ENCODE measurements at places on chromosomes 1 and 21. TPM values are rescaled to one million over a fixed set of nuclear protein-coding genes. Genes with fewer than 3 reads are reported as not detected.

Gene HPDL
- 0.60 TPM for total RNA-seq

Gene OPTC
- total RNA-seq: not detected

Gene CSF1
- 4.2 TPM for total RNA-seq

Gene CYP4Z1
- 0.20 TPM for total RNA-seq

Gene CFHR1
- not detected for total RNA-seq
